ENCODE measurements at places on chromosomes 3 and 15.

- DNase-seq = no peak
Observed at GRCh38 chr3:128914966-128915645, 35.7 kb downstream of the ACAD9 start.

DNA sequence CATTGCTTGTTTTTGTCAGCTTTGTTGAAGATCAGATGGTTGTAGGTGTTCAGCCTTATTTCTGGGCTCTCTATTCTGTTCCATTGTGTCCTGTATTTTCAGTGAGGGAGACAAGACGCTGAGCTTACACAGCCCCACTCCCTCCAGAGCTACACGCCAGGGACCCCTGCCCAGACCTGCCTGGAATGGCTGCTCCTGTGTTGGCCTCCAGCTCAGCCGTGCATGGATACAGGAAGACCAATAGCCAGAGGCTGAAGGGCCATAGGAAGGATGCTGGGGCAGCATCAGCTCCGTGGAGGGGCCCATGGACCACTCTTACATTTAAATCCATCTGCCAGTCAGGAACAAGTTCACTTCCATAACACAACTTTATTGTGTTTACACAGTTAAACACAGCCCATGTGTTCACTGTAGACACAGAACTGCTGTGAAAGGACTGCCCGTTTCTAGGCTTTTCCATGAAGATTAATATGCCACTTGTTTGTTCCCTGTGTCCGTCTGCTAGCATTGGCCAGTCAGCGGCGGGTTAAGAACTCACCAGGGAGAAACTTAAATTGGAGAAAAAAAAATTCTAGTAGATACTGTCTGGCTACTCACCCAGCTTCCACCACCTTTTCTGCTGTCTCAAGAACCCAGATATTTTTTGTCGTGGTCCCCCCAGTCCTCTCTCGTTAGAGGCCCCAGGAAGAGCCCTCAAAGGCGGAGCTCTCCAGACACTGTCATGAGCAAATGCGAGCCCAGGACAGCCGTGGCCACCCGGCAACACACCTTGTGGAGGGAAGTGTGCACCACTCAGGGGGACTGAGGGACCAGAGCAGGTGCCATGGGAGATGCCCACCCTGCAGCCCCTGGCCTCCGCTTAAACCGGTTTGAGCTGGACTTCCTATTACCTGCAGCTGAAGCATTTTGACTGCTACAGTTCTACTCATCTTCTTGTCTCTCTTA, 142.3 kb upstream of the MEF2A start:
- no peak for DNase-seq

- no peak for DNase-seq
Observed at GRCh38 chr15:93024716-93025624, 64.0 kb downstream of the RGMA start.

DNA sequence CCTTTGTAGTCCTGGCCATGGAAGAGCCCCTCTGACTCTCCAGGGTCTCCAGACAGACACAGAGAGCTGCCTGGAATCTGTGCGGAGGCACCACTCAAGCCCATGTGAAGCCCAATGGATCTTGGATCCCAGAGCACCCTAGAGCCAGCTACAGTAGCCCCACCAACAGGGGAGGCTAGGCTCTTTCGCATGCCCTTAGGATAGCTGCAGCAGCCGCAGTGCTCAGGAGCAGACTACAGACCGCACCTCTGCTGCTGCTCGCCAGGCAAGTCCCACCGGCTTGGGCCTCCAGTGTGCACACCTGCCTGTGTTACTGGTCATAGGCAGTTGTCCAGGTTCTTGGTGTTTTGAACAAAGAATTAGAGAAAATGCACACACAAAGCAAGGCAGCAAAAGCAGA, 131.6 kb downstream of the SPATA16 start:
- no peak for DNase-seq

- DNase-seq = no peak
Observed at GRCh38 chr3:97911459-97911858, 60.8 kb downstream of the RIOX2 start.

DNA sequence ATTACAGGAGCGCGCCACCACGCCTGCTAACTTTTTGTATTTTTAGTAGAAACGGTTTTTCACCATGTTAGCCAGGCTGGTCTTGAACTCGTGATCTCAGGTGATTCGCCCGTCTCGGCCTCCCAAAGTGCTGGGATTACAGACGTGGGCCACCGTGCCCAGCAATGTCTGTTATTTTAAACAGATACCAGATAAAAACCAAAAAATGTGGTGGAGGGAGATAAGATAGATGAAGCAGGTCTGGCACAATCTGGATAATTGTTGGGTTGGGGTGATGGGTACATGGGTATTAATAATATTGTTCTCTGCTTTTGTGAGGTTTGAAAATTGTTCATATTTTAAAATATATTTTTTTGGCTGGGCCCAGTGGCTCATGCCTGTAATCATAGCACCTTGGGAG, 4.7 kb downstream of the RNF111 start:
- DNase-seq = no peak

DNA sequence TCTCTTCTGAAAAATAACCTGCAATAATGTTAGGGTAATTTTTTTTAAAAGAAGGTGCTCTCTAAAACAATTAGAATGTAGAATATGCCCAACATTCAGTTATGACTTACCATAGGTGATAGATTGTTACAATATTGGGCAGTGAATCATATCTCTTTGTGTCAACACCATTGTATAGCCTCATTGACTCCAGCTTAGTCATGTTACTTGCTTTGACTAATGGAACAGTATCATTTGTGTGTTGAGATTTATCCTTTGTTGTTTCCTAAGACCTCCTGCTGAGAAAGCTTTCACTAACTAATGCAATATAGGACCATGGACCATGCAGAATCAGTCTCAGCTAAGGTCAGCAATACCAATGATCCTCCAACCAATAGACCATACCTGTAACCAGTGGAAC, 1106.4 kb downstream of the SI start:
- DNase-seq = no peak

GRCh38 chr3:37772773-37773354, 88.8 kb upstream of the CTDSPL start:
- DNase-seq = no peak

- peak; percentile 8 for DNase-seq
Observed at GRCh38 chr3:170128977-170129431, 52.5 kb downstream of the PHC3 start.

DNA sequence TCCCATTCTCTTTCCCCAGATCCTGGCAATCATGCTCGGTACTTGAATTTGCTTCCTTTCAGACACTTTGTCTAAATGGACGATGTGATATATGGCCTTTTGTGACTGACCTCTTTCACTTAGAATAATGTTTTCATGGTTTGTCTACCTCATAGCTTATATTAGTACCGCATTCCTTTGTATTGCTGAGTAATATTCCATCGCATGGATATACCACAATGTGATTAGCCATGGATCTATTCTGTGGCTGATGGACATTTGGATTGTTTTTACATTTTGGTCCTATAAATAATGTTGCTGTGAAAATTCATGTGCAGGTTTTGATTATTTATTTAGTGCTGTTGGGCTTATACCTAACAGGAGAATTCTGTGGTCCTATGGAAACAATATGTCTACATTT, 458.6 kb downstream of the GABRG3 start:
- DNase-seq = no peak

- DNase-seq = no peak
Observed at GRCh38 chr3:141998669-141999290, 122.3 kb downstream of the ATP1B3 start.

GRCh38 chr3:161672478-161672877, 175.9 kb downstream of the OTOL1 start:
- DNase-seq = no peak

DNA sequence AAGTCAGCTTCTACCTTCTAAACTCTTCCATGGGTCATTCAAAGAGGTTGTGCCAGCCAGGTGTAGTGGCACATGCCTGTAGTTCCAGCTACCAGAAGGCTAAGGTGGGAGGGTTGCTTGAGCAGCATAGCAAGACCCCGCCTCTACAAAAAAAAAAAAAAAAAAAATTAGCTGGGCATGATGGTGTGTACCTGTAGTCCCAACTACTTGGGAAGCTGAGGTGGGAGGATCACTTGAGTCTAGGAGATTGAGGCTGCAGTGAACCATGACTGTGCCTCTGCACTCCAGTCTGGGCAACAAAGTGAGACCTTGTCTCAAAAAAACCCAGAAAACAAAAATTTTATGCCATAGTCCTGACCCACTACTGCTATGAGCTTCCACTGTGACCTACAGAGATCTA, 126.8 kb downstream of the MDFIC2 start:
- no peak for DNase-seq

- DNase-seq = no peak
Observed at GRCh38 chr3:52347716-52348635, 31.9 kb downstream of the DNAH1 start.

- peak; percentile 6 for DNase-seq
Observed at GRCh38 chr3:90184861-90185260, 1077.4 kb downstream of the EPHA3 start.

Measured in HTR-8/SVneo (cell line).